Renal cortical epithelial cell (primary cell): ENCODE measurements at places on chromosomes 3 and 15.

DNA sequence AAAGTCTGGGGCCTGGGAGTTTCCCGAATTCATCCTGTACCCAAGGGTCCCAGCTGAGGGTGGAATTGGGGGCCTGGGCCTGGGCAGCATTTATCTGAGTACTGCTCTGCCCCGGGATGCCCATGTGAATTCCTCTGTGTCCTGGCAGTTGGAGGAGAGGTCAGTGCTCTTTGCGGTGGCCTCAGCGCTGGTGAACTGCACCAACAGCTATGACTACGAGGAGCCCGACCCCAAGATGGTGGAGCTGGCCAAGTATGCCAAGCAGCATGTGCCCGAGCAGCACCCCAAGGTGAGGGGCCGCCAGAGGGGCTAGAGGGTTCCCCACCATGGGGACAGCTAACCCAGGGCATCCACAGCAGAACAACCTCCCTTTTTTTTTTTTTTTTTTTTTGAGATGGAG, 6.2 kb upstream of the RCCD1 start:
- no peak for DNase-seq

- DNase-seq, result peak; percentile 90
These were observed 156.0 kb upstream of the TPM1 start for GRCh38 chr15:62886431-62887071.

DNA sequence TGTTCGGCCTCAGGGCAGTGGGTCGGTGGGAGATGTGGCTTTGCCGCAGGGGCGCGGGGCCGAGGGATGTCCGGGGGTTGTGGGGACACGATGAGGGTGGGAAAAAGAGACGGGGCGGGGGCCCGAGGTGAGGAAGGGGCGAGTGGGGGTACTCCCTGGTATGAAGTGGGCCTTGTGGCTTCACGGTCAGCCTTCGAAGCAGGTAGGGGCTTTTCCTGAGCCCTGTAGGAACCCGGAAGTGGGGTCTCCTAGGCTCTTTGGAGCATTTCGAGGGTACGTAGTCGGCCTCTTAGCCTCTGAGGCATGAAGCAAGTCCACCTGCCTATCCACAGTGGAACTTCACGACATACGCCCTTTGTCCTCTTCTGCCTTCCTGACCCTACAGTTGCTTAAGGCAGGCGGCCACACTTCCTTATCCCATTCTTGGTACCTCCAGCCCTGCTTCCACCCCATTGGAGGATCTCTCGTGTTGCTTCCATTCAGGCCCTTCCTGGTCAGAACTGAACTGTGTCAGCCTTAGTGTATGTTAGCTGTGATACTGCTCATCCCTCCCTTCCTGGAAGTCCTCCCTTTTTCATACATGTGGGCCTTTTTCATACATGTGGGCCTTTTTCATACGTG, 389 bp downstream of the ARPC4 start:
- peak; percentile 36 for DNase-seq

DNA sequence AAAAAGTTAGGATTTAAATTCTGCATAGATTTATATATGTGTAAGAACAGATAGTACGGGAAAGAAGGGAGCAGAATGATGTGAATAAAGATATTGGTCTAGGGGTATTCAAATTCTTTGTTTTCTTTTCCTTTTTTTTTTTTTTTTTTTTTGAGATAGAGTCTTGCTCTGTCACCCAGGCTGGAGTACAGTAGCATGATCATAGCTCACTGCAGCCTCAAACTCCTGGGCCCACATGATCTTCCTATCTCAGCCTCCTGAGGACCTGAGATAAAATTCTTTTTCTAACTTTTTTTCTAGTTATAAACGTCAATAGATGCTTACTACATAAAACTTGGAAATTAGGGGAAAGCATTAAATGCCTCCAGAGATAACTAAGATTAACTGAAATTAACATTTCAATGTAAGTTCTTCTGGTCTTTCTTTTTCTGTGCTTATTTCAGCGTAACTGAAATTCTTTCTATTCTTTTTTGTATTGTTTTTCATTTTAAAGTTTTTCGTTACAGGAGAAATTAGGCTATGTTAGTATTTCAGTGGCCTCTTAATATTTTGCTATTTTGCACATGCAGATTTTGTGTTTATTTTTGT, 29.2 kb downstream of the UBE2Q2 start:
- no peak for DNase-seq

- DNase-seq, result no peak
These were observed 220.5 kb upstream of the SATB1 start for GRCh38 chr3:18645619-18646018.

DNA sequence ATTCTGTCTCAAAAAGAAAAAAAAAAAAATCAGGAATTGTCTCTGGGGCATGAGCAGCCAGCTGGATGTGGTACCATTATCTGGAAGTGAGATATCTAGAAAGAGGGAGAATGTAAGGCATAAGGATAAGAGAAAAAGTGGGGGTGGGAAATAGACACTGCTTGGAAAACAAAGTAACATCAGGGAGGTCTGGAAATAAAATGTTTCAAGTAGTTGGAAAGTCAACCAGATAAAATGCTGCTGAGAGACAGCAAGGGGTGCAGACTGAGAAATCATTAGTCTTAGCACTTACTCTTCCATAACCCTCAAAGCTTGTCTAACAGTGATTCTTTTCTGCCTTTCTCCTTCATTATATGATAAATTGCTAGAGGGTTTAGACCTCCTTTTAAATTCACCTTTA, 159.7 kb upstream of the TBL1XR1 start:
- no peak for DNase-seq

DNA sequence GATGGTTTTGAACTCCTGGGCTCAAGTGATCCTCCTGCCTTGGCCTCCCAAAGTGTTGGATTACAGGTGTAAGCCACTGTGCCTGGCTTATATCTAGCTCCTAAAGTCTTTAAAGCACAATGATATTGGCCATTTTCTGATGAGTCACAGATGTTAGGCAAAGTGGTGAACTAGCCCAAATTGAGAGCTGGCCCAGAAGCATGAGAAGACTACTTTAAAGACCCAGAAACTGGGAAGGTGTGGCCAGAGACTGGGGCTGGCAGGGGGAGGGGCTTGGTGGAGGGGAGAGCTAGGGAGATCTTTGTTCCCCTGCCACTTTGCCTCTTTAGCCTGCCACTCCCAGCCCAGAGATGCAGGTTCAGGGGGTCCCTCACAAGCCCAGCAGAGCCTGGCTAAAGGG, 21.6 kb downstream of the CHRNA3 start:
- no peak for DNase-seq

GRCh38 chr3:9803494-9803893, 6.6 kb upstream of the TTLL3 start:
- DNase-seq, result no peak
